ENCODE measurements at places on chromosomes 12 and 14. TPM values are rescaled to one million over a fixed set of nuclear protein-coding genes. Genes with fewer than 3 reads are reported as not detected.
A peak's percentile ranks its signal among the peaks of the same experiment; 100 is the strongest.

GRCh38 chr14:58574623-58575022 is 63.1 kb upstream of the DACT1 start:
- DNase-seq: no peak

The PKP2 gene
- 6.1 TPM for total RNA-seq

DNA sequence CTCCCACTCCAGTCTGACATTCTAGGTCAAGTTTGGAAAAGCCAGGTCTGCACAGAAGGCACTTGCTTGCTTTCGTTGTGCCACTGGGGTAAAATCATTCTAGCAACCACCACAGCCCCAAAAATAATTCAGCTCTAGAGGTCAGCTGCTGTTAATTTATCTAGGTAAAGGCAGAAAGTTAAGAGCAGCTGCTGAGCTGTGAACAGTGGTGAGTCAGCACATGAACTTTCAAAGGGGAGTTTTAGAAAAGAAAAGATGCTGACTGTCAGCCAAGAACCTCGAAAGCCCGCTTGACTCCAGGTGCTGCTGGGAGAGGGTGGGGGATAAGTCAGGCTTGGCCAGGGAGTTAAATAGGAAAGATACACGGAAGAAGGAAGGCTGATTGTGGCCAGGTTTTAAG is 12.7 kb downstream of the CCDC197 start:
- peak; percentile 66 for DNase-seq

- no peak for DNase-seq
Observed at GRCh38 chr14:93005135-93005813, 82.3 kb downstream of the CHGA start.

DNA sequence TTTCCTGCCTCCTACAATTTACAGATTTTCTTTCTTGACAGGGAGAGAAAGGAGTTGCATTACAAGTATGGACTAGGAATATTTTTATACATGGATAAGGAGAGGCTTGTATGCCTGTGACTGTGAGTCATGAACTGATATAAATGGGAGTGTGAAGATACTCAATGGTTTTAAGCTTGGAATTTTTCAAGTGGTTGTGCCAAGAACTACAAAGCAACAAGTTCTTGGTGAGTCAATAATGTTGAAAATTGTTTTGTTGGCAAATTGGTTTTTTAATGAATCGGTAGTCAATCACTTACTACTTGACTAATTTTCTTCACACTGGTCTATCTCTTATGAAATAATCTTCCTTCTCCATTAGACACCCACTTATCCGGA is 58.9 kb upstream of the HMGA2 start:
- no peak for DNase-seq

The GUCY2C gene
- not detected for total RNA-seq

DNA sequence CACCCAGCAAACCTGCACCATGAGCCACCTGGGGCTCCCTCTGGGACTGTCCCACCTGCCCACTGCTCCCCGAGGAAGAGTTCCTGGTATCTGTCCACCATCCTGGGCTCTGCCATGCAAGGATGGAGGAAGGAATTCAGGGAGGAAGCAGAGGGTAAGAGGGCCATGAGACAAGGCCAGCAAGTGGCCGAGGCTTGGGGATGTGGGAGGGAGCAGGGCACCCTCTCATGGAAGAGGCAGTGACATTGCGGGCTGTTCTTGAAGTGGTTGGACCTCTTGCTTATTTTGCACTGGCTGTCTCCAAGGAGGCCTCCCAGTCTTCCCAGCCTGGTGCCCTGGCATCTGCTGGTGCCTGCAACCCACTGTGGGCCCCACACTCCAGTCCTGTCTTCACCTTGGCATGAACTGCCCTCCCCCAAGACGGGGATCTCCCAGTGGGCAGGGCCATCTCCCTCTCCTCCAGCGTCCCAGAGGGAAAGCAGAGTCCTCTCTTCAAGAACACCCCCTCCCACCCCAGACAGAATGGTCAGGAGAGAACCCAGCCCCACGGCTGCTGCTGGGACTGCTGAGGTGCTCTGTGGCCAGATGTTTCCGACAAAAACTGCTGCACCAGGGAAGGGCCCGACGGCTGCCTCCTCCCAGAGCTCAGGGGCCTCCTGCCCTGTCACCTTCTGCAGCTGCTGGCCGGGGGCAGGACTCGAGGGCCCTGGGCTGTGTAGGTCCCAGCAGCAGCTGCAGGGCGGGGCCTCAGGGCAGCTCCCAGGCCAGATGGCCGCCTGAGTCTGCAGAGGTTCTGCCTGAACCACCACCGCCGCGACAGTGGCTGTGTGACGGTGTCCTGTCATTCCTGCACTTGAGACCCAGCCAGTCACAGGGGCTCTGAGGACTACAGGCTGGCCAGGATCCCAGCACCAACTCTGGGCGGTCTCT is 1.8 kb upstream of the AKT1 start:
- no peak for DNase-seq

The SAMD15 gene
- total RNA-seq: 2.1 TPM

Data from H4 (cell line).